ENCODE measurements at places on chromosomes 6 and 20. TPM values are rescaled to one million over a fixed set of nuclear protein-coding genes. Genes with fewer than 3 reads are reported as not detected.

The NNAT gene
- total RNA-seq = not detected

The LY6G6C gene
- not detected for total RNA-seq

The TPBG gene
- total RNA-seq = 0.42 TPM

The HLA-DRA gene
- 37.8 TPM for total RNA-seq

The COL11A2 gene
- total RNA-seq = 1.9 TPM

The MATN4 gene
- total RNA-seq = not detected

The SSR1 gene
- 40.5 TPM for total RNA-seq

DNA sequence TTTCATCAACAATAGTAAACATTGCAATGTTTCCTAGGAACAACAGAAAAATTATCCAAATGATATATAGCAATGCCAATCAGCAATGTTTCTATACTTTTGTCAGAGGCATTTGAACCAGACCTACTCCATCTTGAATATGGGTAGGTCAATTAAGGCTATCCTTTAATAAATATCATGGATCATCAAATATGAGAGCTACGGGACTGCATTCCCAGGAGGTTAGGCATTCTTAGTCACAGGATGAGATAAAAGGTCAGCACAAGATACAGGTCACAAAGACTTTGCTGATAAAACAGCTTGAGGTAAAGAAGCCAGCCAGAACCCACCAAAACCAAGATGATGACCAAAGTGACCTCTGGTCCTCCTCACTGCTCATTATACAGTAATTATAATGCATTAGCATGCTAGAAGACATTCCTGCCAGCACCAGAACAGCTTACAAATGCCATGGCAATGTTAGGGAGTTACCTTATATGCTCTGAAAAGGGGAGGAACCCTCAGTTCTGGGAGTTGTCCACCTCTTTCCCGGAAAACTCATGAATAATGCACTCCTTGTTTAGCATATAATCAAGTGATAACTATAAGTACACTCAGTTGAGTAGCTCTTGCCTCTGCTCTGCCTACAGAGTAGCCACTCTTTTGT lies 8.6 kb upstream of the SERPINB6 start:
- DNase-seq = no peak

DNA sequence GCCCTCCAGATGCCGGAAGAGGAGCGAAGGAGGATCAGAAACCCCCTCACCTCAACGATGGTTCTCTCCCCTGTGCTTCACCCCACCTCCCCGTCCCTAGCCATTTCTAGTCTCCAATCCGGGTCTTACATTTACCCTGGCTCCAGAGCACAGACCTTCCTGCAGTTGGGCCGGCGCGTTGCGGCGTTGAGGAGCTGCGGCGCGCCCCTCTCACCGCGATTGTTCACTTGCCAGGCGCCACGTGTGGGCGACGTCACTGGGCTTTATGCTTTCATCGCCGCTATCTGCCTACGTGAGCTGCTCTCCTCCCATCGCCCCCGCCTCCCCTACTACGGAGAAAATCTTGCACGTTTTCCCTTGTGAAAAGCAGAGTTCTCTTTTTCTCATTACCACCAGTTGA lies at the start of gene CRISP2:
Gene CRISP2 (minus strand): TSS at position 198 of the 400 bp plus-strand sequence. CDS start 4,347 bp downstream, outside the sequence.
- DNase-seq = no peak

DNA sequence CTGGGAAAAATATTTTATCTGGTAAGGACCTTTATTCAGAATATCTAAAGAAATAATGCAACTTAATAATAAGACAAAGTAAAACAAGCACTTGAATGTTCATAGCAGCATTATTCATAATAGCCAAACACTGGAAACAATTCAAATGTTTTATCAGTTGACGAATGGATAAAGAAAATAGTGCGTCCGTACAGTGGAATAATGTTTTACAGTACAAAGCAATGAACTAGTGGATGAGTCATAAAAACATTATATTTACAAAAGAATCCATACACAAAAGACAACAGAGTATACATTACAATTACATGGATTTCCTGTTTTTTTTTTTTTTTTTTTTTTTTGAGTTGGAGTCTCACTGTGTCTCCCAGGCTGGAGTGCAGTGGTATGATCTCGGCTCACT lies 12.7 kb downstream of the SMAP1 start:
- no peak for DNase-seq

- DNase-seq = no peak
Observed at GRCh38 chr6:153162172-153162571, 31.1 kb upstream of the RGS17 start.

DNA sequence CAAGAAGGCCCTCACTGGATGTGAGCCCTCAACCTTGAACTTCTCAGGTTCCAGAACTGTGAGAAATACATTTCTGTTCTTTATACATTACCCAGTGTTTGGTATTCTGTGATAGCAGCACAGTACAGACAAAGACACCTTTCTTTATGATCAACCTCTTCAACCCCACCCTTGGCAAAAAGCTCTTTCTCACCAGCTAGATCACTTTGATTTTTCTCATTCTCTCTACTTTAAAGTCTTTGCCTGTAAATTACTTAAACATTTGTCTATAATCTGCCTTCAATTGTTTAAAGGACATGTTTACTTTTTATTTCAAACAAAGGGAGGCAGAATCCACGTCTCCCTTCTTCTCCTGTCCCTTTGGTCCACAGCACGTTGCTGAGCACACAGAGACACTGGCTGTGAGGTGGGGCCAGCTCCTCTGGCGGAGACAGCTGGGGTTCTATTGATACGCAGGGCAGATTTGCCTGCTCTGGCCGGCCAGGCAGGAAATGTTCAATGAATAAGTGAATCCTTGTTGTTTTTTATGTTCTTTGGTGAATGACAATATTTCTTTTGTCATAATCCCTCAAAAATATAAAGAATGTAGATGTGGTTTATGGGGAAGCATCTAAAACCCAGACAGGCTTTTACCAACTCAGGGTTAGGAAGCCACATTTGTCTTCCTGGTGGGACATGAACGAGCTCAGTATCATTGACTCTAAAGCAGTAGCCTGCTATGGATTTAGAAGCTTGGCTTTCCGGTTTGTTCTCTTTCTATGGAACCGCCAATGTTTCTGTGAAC lies 52.9 kb downstream of the NEDD9 start:
- no peak for DNase-seq

GRCh38 chr6:39936857-39937256 lies 2.6 kb upstream of the MOCS1 start:
- no peak for DNase-seq

DNA sequence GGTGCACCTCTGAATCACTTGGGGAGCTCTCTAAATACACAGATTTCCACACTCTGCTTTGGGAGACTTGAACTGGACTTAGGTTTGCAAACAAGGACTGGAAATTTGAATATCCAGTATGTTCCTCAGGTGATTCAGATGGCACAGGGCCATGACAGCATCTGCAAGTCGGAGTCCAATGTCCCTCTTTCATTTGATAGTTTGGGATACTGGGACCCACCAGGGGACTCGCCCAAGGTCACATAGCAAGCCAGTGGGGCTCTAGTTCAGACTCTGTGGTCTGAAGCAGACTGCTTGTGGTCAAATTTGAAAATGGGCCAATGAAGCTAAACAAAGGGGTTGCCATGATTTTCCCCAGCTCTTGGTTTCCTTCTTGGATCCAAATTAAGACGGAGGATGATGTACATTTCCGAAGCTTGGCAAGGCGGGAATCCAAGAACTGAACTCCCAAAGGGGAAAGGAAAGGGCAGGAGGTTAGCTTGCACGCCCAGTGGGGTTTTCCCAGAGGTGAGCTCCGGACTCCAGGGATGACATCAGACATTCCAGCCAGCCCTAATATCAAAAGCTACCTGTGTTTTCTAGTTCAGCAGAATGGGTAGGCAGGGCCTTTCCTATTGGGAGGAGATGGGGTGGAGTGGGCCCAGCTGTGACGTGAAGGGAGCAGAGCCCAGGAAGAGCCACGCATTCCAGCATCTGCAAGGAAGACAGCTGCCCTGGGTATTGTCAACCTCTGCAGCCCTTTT lies 3.4 kb upstream of the SYS1 start:
- DNase-seq = no peak

DNA sequence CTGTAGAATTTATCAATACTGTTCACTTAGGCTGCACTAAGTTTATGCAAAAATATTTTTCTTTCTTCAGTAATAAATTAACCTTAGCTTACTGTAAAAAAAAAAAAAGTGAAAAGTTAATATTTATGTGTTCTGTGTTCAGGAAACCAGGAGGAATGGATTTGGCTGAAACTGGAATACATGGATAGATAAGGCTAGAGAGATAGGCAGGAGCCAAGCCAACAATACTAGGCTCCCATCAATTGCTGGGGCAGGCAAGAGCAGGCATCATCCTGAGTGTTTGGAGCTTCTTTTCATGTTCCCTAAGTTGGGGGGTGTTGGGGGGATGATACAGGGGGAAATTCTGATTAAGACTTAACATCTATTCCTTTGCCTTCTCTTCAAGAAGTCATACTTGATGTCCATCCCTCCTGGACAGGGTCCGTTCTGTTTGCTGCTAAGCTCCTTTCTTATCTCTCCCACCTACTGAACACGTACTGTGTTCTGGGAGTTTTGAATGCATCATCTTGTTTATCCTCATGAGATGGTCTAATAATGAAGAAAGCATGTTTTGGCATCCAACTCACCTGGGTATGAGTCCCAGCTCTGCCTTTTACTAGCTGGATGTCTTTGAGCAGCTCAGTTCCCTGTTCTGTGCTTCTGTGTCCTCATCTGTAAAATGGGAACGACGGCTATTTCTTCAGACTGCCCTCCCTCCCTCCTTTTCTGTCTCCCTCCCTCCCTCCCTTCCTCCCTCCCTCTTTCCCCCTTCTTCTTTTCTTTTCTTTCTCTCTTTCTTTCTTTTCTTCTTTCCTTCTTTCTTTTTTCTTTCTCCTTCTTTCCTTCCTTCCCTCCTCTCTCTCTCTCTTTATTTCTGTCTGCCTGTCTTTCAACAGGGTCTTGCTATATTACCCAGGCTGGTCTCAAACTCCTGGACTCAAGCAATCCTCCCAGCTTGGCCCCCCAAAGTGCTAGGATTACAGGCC lies 6.4 kb upstream of the PROCR start:
- DNase-seq = no peak

DNA sequence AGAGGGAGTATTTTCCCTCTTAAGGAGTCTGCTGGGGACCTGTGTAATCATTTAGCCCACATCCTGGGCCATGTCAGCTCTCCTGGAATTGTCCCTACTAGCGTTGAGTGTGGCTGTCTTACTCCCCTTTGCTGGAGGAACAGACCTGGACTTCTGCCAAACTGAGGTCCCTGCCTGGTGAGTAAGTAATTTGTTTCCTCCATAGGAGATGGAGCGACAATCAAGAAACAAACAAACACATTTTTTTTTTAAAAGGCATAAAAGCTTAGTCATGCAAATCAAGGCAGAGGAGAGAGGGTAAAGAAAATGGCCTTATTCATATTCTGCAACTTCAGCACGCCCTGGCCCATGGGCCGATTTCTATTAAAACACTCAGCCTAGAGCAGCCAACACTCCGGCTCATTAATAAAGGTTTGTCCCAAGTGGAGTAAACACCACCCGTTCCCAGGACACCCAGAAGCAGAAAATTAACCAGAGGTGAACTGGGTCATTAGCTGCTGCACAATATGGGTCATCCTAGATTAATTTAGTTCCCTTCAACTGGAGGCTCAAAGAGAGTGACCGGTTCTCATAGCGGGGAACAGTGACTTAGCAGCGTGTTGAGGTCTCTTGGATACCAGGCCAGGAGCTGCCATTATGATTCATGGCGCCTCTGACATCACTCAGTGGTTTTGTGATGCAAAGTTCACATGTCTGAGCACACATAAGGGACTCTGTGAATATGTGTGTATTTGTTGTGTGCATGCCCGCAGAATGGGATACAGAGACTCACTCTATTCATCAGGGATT lies 165.0 kb upstream of the SULF2 start:
- no peak for DNase-seq

- DNase-seq = no peak
Observed at GRCh38 chr6:27426045-27426620, 37.6 kb downstream of the ZNF391 start.

DNA sequence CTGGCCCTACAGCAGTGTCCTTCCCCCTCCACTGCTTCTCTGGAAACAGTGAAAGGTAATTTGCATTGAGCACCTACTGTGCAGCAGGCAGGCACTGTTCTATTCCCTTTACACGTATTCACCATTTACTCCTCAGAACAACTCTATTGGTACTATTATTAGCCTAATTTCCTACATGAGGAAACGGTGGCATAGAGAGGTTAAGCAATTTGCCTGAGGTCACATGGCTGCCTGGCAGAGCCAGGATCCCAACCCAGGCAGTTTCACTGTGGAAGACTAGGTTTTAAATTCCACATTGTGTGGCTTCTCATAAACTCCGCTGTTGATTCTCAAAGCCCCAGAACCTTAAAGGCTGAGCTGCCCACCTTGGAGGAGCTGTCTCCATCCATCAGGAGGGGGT lies 72.7 kb downstream of the CLIC5 start:
- no peak for DNase-seq

DNA sequence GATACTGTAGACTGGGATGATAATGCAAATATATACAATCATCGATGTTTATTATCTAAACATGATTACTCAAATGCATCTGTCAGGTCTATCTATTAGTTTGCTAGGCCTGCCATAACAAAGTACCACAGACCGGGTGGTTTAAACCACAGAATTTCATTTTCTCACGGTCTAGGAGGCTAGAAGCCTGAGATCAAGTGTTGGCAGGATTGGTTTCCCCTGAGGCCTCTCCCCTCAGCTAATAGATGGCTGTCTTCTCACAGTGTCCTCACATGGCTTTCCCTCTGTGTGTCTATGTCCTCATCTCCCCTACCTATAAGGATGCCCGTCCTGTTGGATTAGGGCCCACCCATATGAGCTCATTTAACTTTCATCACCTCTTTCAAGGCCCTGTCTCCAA lies 512.6 kb upstream of the SLC35B3 start:
- no peak for DNase-seq

DNA sequence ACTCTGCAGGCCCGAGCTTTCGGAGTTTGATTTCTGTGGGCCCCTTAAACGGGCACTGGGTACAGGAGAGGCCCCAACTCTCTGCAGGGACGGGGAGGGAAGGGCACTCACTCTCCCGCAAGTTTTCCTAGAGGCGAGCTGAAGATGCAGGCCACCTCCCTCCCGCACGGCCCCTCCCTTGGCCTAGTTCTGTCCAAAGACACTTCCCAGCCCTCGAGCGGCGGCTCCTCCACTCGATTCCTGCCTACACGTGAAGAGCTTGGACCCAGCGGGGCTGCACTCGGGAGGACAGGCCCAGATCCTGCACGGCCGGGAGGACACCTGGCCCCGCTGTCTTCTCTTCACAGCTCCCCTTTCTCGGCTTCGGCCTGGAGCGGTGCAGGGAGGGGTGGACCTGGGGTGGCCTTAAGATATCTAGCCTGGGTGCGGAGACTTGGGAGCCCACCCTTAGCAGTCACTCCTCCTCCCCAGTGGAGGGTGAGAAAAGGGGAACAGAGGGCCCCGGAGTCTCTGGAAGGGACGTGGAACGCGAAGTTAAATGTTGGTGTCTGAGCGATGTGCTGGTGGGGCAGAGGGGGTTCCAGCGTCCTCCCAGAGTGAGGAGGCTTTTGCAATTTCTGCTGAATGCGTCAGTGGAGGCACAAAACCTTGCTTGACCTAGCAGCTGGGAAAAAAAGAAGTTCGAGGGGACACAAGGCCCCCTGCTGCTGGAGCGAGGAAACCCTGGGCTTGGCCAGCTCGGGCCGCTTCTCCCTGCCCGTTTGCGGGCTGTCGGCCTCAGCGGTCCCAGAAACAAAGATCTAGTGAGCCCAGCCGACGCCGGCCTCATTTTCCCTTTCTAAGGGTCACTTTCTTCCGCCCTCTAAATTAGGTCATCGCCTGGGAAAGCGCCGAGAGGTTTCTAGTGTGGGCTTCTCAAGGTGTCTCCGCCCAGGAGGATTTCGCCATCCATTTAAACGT lies 4.9 kb downstream of the OLIG3 start:
- no peak for DNase-seq
